ENCODE measurements at places on chromosomes 3 and 15. TPM values are rescaled to one million over a fixed set of nuclear protein-coding genes. Genes with fewer than 3 reads are reported as not detected.

- no peak for ATAC-seq
These were observed 19.9 kb downstream of the RPLP1 start for GRCh38 chr15:69472562-69472961.

GRCh38 chr3:69660631-69661030 is 78.6 kb upstream of the MITF start:
- ATAC-seq: no peak

- ATAC-seq: no peak
These were observed 2.3 kb downstream of the SQOR start for GRCh38 chr15:45637141-45637540.

DNA sequence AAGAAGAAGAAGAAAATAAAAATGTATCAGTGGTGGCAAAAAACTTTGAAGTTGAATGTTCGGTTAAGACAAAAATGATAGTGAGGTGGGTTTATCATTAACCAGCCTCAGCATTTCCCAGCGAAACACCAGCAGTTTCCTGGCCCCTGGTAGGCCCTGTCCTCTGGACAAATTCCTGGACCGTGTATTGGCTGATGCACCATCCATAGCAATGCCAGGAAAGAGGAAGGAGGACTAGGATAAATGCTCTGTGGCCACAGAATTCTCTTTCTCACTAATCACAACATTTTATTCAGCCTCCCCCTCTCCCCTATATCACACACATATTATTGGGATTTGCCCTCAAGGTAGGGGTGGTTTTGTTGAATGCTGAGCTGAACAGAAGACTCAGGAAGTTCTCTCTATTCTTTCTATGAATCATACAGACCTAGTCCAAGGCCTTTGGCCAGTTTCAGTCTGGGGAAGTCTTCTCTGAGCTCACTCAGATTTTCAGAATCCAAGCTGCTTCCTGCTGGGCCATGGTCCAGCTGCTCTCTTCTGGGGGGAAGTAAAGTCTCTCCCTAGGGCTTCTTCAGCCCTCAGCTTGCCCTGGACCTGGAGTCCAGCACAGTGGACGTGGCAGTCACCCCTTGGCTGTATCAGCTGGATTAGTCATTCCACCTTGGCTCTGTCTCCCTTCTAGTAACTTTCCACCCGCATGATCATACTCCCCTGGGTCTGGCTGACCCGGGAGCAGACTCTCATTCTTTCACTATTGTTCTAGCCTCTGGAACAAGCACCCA is 27.6 kb downstream of the SLC28A1 start:
- ATAC-seq: peak; percentile 97

DNA sequence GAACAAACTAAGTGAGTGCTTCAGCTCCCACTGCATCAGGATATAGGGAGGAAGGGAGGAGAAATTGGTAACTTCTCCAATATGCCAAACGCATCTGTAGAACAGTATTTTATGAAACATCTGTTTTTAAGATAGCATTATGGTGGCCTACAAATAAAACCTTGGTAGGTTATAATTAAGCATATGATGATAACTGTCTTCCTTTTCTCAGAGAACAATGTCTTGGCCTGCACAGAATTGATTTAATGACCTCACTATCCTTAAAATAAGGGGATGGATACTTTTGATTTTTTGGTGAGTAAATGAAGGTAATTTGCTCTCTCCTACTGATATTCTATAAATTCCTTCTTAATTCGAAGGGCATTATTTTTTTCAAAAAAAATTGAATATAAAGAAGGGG is 451.5 kb upstream of the TGFBR2 start:
- no peak for ATAC-seq

GRCh38 chr3:72721683-72722381 is 126.4 kb downstream of the SHQ1 start:
- ATAC-seq: no peak

DNA sequence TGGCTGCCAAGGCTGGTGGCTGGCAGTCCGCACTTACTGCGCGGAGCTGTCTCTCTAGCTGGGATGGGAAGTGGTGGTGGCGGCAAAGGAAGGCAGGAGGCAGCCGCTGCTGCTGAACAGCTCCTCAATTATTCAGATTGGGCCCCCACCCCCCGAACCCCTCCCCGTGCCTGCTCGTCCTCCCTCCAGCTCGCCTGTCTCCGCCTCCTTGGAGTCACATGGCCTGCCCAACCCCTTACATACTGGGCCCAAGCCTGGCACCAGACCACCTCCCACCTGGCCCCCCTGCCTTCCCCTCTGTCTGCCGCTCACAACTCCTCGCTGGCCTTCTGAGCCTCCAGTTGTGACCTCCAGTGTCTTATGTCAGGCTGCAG is at the start of gene SLC7A14:
TSS of gene SLC7A14 (minus strand) at position 139 of the 374 bp plus-strand sequence. CDS start 59,139 bp downstream, outside the sequence.
- ATAC-seq: no peak

GRCh38 chr3:132351222-132351806 is 34.1 kb downstream of the ACP3 start:
- ATAC-seq: no peak

DNA sequence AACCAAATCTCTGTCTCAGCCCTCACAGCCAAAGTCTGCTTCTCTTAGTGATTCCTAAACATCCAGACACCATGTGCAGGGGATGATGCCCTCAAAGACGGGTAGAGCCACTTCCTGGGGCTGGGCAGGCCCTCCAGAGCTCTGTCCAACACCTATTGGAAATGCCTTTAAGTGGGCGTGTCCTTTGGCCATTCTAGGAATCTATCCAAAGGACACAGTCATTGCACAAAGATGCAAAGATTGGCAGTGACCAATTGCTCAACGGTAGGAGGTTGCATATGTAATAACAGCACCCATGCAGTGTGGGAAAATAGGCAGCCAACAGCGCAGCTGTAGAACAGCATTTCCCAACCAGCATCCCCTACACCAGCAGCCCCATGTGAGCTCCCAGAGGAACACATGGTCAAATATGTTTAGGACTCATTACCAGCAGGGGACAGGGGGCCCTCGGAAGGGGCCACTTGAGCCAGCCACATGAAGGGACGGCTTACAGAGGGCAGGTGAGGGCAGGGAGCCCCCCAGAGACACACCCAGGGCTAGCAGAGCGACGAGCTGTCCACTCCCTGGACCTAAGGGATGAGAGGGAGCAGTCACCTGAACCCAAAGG is 142.8 kb upstream of the IQSEC1 start:
- ATAC-seq: no peak

DNA sequence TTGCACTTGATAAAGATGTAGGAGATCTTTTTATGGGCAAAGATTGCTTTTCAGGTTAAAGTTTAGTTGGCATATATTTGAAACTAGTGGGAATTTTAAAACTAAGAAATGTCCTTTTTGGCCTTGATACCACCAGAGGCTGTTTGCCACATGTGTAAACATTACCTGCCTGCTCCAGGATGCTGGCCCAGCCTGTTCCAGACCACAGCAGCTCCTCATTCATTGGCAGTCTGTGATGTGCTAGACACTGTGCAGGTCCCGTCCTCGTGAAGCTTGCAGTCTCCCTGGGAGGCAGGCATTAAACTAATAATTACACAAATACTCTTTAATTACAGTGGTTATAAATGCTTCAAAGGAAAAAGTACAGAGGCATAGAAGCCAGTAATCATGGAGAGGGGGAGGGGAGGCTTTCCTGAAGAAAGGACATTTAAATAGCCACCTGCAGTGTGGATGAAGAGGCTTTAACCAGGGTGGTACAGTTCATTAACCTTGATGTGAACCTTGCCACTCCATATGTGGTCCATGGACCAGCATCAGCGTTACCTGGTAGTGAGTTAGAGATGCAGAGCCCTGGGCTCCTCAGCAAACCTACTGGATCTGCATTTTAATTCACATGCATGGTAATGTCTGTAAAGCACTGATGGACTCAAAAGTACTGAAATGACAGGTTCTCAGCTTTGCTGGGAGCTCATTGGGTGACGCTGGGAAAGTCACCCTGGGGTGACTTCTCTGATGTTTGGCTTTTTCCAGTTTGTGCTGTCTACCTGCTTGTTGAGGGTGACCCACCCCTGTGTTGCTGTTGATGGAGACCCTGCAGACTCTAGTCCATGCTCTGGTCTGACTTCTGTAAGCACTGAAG is 5.3 kb downstream of the ZNF710 start:
- ATAC-seq: no peak

GRCh38 chr3:146262371-146263110 is 11.6 kb upstream of the PLSCR4 start:
- ATAC-seq: no peak

- ATAC-seq: peak; percentile 46
These were observed 299.0 kb downstream of the NR2F2 start for GRCh38 chr15:96629511-96629910.

DNA sequence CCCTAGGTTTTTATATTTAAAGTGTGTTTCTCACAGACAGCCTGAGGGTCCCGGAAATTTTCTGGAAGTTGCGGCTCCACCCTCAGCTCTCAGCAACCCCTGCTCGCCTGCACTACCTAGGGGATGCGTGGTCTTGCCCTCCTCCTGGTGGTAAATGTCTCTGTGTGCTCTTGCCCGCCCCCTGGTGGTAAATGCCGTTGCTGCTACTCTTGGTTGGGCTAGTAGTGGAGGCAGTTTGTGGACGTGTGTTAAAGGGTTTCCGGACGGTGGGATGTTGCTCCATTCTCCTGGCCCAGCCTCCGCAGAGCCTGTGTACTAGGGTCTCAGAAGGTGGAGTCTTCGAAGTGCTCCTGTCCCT is 27.4 kb downstream of the STOML1 start:
- peak; percentile 88 for ATAC-seq

DNA sequence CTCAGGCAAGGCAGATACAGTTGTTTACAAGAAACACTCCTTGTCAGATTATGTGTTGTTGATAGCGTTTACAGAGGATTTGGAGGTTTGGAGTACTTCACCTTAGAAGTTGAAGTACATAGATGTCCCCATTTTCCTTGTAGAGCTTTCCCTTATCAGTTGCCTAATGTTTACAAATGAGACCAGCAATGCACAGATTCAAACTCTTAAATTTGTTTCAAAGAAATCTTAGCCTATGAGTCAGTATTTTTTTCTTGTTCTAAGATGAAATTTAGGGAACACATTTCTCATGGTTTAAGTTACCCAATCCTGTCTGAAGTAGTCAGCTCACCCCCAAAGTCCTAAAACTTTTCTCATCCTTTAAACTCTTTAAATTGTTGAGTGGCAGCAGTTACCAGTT is 6.3 kb upstream of the EIF5A2 start:
- no peak for ATAC-seq

GRCh38 chr3:54954022-54954421 is 26.2 kb upstream of the LRTM1 start:
- peak; percentile 23 for ATAC-seq

- no peak for ATAC-seq
These were observed 39.9 kb upstream of the PIAS1 start for GRCh38 chr15:68014219-68014618.

DNA sequence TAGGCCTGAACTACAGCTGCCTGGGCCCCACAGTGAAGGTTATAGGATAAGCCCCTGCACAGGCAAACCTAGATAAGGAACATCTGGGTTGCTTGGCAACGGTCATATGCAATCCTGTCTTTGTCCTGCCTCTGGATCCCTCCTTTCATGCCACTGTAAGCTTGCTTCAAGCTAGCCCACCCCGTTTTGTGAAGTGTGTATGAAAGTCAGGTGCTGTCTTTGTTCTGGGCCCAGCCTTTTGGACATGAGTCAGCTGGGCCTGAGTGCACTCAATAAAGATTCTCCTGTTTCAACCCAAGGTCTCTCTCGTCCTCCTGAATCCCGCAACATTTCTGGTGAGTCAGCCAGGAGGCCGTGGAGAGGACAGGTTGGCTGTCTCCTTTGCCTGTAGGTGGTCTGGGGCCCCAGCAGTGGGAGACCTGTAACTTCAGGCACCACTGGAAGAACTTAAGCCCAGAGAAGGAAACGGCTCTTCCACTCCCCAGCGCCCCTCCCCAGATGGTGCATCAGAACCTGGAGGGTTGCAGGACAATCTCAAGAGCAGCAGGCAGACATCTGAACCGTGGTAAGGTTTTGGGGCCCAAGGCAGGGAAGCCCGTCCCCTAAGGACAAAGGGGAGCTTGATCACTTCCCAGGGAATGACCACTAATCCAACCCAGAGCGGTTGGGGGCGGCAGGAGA is 8.3 kb upstream of the SLC9C1 start:
- no peak for ATAC-seq

DNA sequence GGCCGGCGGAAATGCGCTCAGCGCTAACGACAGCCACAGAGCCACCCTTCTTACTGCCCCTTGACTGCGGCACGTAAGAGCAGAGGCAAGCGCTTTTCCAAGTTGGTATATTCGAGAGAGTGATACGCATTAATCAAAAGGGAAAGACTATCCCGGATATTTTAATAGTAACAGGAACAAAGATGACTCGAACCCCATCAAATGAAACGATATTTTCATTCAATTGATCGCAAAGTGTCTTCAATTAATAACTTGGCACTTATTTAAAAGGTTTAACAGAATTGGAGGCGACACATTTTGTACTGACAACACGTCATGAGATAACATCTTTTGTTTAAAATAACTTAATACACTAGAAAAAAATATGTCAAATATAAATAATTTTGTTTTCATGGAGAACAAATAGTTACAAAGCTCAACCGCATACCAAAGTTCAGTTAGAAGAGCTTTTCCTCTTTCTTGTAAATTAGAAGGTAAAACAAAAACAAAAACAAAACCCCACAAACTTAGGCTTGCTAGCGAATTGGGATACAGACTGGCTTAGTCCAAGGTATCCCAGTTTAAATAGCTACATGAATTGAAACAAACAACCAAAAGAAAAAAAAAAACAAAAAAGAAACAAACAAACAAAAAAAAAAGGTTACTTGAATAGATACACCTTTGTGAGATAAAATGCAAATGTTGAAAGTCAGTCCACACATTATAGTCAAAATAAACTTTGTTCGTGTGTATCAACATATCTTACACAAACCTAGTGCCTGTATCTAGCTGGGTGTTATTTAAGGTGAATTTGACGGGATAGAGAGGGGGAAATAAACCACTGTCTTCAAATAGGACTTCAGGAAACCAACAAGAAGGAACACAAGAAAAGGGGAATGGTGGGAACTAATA is 10.2 kb downstream of the SHOX2 start:
- ATAC-seq: no peak

- no peak for ATAC-seq
These were observed 1286.7 kb downstream of the ROBO1 start for GRCh38 chr3:78481050-78481449.

GRCh38 chr15:47932951-47933641 is 187.7 kb upstream of the SLC24A5 start:
- no peak for ATAC-seq

- no peak for ATAC-seq
These were observed 401.7 kb downstream of the TBC1D5 start for GRCh38 chr3:17340693-17341092.

- no peak for ATAC-seq
These were observed 1.0 kb downstream of the SNX1 start for GRCh38 chr15:64096668-64097384.

- ATAC-seq: no peak
These were observed 22.5 kb upstream of the TSC22D2 start for GRCh38 chr3:150385296-150386242.

The HIGD2B gene
- not detected for total RNA-seq

The FSIP1 gene
- 3.2 TPM for total RNA-seq

The SAMD7 gene
- total RNA-seq: not detected

The CERS3 gene
- total RNA-seq: 0.35 TPM

The ESYT3 gene
- 1.2 TPM for total RNA-seq

The MON1A gene
- 9.0 TPM for total RNA-seq

The CCDC51 gene
- total RNA-seq: 20.9 TPM

The GP9 gene
- total RNA-seq: not detected
